ENCODE measurements at places on chromosomes 16 and 17.
A peak's percentile ranks its signal among the peaks of the same experiment; 100 is the strongest.

DNA sequence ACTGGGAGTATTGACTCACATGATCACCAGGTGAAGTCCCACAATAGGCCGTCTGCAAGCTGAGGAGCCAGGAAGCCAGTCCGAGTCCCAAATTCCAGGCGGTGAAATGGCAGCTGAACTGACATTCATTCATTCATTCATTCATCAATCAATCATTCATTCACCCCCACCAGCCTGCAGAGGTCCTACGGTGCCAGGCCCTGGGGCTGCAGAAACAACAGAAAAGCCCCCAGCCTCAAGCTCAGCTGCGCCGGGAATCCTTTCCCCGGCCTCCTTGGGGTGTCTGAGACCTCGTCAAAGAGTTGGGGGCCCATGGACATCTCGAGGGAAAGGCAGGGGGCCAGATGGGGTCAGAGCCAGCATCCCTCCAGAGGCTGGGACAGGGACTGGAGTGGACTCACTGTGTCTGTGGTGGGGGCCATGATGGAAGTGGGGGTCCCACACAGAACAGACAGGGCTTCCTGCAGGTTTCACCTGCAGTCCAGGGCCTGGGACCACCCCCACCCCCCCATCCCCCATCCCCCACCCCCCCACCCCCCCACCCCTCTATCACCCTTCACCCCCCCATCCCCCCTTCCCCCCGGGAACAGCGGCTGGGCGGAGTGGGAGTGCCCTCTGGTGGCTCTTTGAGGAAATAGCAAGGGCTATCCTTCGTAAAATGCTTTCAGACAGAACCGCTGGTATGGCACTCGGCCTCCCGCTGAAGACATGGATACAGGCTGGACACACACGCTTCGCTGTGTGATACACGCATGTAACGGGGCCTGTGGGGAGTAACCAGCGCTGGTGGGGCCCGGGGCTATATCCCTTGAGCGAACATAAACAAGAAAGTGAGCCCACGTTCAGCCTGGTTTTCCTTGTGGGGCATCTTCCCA is 8.5 kb upstream of the ZC3H18 start:
- peak; percentile 45 for DNase-seq

- peak; percentile 56 for DNase-seq
Observed at GRCh38 chr17:57288040-57288772, 31.9 kb downstream of the MSI2 start.

- no peak for DNase-seq
Observed at GRCh38 chr17:61388561-61389356, 10.9 kb upstream of the TBX2 start.

- DNase-seq = no peak
Observed at GRCh38 chr16:49283376-49284049, 1.9 kb upstream of the CBLN1 start.

GRCh38 chr17:45248132-45248957 is 13.5 kb downstream of the SPATA32 start:
- no peak for DNase-seq

DNA sequence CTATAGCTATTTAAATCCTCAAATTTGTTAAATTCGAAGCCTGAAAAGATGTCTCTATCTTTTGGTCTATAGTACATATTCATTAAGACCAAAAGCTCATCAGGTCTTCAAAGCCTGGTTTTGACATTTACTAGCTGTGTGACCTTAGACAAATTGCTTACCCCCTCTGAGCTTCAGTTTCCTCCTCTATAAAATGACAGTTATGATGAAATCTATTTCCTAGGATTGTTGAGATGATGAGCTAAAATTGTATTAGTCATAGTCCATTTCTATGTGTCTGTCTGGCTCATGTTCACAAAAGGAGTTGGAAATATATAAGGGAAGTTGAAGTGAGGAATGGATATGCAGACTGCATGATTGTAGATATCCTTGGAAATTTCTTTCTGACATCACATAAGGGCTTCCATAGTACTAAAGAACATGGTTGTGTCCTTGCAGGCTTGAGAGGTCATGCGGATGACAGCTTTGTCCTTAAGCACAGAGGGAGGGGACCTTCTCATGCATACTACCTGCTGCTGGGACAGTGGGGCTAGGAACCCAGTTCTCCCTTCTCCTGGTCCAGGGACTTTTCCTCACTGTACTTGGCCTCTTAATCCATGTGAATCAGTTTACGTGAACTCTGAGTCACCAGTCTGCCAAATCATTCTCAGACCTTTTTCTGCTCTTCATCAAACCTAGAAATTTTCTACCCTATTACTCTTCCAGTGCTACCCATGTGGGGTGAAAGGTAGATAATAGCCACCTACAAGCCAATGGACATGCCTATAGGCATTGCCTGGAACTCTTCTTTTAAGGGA is 487.5 kb upstream of the SALL1 start:
- no peak for DNase-seq

GRCh38 chr16:20944861-20945574 is 44.4 kb downstream of the LYRM1 start:
- DNase-seq = peak; percentile 13

DNA sequence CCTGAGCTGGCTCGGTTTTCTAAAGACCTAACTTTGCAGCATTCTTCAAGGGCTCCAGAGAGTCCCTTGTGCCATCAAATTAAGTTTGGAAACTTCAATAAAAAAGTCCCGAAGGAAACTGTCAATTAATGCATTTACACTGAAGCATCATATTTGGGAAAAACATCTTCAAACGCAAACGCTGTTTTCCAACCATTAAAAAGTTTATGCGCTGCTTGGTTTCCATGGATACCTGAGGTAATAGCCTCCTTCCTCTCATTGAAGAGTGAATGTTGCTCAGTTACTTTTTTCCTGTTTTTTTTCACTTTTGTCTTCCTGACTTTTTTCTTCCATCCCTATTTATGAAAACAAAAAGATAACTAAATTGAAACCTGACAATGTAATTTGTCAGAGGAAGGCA is 399.1 kb downstream of the MAF start:
- DNase-seq = no peak

DNA sequence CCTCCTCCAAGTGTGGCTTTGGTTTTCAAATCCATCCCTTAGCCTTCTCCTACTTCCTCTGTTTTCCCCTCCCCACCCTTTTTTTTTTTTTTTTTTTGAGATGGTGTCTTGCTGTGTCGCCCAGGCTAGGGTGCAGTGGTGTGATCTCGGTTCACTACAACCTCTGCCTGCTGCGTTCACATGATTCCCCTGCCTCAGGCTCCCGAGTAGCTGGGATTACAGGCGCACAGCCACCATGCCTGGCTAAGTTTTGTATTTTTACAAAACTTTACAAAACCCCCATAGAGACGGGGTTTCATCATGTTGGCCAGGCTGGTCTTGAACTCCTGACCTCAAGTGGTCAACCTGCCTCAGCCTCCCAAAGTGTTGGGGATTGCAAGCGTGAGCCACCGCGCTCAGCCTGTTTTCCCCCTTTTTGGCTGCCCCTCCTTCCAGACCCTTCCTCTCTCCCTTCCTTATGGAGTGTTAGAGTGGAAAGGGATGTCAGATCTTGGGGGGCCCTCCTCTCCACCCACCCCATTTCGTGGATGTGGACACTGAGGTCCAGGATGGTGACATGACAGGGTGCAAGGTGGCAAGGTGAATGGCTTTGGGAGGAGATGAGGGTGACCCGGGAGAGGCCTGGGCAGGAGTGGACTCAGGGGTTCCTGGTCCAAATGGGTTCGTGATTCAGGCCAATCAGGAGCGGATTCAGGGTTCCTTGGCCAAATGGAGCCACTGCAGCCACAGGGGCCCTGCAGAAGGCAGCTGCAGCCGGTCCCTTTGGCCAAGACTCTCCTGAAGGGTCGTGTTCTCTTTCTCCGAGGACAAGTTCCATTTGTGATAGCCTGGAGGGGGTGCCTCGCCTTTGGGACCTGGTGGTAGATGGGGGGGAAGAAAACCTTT is 4.8 kb downstream of the ABCC1 start:
- DNase-seq = no peak

DNA sequence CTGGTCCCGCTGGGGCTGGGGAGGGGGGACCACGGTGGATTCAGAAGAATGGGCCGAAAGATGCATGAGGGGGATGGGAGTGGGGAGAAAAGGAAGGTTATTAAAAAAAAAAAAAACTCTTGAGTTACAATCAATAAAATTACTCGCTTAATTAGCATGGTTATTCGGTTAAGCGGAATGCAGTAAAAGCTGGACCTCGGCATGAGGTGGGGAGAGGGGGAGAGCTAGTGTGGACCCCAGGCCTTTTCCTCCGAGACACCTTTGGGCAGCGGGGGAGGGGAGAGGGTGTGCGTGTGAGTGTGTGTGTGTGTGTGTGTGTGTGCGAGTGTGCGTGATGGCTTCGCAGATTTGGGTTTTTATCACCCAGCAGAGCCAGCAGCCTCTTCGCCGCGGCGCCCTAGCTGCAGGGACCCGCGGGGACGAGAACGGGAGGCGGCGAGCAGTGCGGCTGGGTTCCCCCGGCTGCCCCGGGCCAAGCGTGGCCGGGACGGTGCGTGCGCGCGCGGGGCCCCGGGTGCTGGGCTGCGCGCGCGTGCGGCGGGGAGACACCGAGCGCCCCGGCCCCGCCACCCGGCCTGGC is 3.7 kb downstream of the BAHCC1 start:
- DNase-seq = no peak

- peak; percentile 7 for DNase-seq
Observed at GRCh38 chr17:78535273-78536197, 41.7 kb downstream of the DNAH17 start.

GRCh38 chr16:959232-960040 is 11.3 kb downstream of the LMF1 start:
- DNase-seq = no peak

DNA sequence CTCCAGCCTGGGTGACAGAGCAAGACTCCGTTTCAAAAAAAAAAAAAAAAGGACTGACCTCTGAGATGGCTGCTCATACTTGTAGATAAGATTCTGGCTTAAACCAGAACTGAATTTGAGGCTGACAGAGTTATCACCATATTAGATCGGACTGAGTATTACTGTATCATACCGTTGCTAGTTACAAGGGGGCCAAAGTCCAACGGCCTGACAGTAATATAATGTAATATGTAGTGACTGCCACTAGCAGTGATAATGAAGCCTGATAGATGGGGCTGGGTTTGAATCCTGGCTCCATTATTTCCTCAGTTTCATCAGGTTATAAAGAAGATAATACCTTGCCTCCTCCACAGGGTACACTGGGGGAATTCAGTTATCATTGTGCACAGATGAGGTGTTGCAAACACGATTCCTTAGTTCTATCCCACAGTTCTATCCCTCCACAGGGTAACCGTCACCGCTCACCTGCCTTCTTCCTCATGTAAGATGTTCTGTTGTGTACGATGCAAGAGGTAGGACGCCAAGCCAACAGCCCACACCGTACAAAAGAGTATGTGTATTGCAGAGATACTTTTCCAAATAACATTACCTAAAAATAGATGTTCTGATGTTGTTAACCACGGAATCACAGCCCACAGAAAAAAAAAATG is 5.2 kb downstream of the TMEM220 start:
- no peak for DNase-seq

DNA sequence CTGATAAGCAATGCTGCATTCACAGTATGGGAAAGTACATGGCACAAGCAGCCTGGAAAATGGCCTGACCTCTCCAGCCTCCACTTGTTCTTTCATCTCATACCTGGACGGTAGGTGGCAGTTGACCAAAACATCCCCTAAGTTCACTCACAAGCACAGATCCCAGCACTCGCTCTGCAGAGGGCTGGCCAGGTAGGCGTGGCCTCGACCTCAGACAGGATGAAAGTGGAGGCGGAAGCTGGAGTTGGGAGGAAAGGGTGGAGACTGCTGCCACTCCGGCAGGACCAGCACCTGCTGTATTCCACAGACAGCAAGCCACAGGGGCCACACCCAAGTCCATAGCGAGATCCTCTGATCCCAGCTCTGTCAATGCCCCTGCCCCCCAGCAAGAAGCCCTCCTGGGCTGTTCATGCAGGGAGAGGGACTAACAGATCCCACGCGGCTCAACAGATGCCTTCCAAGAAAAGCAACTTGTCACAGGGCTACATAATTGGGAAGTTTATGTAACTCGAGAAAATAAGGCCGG is 31.3 kb downstream of the ZCCHC14 start:
- peak; percentile 82 for DNase-seq

DNA sequence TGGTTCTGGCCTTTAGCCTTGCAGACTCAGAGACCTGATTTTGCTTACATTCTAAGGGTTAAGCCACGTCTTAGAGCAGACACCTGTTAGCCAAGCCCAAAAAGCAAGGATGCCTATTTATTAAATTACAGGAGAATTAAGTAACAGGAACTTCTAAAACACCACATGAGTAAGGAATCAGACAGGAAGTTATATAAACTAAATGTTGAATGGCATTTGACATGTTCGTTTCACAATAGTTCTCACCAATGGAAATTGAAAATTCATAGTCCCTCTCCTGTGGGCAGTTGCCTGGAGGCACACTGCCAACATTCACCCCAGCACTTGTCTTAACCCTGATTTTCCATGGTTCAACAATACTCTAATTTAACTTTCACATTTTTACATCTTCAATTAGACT is 9.0 kb downstream of the KRTAP9-7 start:
- DNase-seq = no peak

GRCh38 chr17:57991537-57991936 is 3.5 kb upstream of the VEZF1 start:
- DNase-seq = no peak

GRCh38 chr16:53865494-53865863 is 161.5 kb downstream of the FTO start:
- no peak for DNase-seq

GRCh38 chr17:7459961-7460545 is 15.2 kb downstream of the CHRNB1 start:
- DNase-seq = no peak

- DNase-seq = no peak
Observed at GRCh38 chr17:81931189-81931556, 3.6 kb upstream of the MAFG start.

- DNase-seq = peak; percentile 77
Observed at GRCh38 chr17:80866050-80866793, 125.4 kb upstream of the CHMP6 start.

GRCh38 chr17:63173450-63173849 is 207.4 kb downstream of the TANC2 start:
- DNase-seq = no peak

DNA sequence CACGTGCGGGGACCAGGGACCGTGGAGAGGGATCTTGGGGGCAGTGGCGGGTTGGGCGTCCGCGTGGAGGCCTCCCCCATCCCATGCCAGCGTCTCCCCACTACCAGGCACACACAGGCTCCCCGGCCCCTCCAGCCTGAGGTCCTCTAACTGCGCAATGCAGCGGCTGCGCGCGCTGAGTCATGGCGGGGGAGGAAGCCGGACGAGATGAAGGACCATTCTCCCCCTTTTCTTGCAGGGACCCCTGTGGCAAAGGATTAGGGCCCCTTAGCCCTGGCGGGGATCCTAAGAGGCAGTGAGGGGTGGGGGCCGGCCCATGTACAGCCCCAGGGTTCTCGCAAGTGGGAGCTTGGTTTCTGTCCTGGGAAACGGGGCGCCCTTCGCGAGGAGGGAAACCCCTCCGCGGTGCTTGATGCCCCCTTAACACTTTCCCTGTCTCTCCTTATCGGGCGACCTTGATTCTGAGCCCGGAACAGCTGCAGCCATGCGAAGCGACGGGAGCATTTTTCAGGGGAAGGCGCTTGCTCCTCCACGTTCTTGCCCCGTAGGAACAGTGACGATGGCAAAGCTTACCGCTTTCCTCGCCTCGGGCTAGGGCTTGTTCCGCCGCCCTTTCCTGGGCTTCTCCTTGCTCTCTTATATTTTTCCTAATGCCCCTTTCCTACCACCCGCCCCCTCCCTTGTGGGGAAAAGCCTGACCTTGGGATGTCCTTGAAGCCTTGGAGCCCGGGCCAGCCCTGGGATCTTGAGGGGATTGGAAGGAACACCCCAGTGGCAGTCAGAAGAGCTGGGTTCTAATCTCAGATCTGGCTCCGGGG is 592 bp downstream of the ALDOA start:
- DNase-seq = peak; percentile 75

Data from adrenal gland (tissue), 19 donors.